ENCODE measurements at places on chromosomes 4 and X.

DNA sequence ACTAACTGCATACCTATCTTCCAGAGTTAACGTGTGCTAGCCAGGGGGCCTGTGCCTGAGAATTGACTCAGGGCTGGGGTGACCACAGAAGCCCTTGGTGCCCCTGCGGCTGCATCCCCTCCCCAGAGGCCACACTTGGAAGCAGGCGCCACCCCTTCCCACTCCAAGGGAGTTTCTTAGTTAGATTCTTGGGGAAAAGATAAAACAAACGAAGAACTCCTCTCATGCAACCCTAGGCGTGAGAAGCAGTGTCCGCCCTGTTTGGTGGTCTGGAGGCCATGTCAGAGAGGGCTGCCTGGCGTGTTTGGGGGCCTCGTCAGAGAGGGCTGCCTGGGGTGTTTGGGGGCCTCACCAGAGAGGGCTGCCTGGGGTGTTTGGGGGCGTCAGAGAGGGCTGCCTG lies 50.3 kb upstream of the HGFAC start:
- DNase-seq: no peak

GRCh38 chr4:16783119-16783518 lies 115.3 kb downstream of the LDB2 start:
- DNase-seq: no peak

- no peak for DNase-seq
Observed at GRCh38 chrX:107760304-107761077, 15.1 kb downstream of the TSC22D3 start.

- DNase-seq: no peak
Observed at GRCh38 chrX:151359931-151360871, 36.8 kb upstream of the VMA21 start.

GRCh38 chrX:110563282-110563681 lies 204.6 kb downstream of the RTL9 start:
- no peak for DNase-seq
